ENCODE measurements at places on chromosomes 5 and 9.

DNA sequence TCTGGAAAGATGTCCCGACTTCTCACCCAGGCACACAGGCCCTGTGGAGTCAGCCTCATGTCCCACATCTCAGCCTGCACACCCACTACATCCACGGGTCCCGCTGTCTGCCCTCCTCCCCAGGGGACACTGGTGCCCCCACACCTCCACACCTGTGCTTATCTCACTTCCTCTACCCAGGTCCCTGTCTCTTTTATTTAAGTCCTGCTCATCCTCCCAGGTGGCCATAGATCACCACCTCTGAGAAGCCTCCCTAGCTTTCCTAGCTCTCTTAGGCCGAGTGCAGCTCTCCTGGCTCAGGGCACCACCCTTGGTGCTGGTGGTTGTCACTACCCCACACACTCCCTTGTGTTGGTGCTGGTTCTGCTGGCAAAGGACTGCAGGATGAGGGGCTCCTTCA, 143.6 kb upstream of the PITX1 start:
- DNase-seq, result no peak

GRCh38 chr9:113673726-113674125, 202.4 kb upstream of the ZNF618 start:
- DNase-seq, result no peak

DNA sequence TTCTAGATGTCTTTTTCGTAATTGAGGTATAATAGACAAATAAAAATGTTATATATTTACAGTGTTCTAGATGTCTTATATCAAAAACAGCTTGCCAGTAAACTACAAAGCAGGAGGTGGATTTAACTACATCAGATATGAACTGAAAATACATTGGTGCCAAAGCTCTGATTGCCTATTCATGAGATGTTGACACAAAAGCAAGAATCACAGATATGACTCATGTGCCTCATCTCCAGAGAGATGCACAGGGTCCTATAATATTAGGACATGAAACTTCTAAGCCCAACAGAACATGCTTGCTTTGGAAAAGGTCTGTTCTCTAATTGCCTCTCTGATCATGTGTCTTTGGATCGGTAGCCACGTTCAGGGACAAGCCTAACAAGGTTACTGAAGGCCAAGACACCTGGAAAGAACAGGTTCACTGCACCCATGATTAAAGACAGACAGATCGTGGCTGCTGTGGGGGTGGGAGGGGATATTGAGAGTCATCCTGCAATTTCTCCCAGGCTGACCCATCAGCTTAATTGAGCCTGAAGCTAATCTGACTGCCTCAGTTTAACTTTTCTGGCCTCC, 16.8 kb downstream of the ABCA1 start:
- no peak for DNase-seq

DNA sequence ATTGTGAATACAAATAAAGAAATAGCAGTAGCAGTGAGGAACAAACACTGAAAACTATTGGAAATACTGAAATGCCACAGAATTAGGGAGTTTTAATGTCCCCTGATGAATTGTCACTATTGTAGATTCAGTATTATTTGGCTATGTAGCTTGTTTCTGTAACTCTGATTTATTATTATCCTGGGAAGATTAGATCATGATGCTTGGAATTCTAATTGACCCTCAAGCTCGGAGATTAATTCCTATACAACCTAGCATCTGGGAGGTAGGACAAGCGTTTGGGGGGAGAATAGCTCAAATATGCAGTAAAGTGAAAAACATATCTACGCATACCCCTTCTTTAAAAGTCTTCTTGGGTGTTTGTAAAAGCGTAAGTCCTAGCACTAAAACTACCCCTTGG, 15.1 kb upstream of the MAN2A1 start:
- no peak for DNase-seq

DNA sequence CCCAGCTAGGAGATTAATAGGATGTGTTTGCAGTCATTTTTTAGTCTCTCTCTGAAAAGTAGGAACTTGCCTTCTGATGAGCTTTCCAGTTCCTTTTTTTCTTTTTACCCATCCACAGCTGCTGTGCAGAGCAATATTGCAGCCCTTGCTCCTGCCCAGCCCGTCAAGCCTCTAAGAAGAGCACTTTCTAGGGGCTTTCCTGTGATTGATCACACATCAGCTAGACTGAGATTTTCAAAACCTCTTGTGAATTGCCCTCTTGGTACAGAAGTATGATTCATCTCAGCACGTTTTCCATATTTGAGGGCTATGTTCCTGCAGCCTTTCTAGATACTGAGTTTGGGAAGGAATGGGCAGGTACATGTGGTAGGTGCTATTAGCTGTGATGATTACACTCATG, 93.9 kb downstream of the GALNT10 start:
- DNase-seq, result no peak

- DNase-seq, result no peak
Measured at GRCh38 chr9:116137581-116137980, 16.0 kb upstream of the PAPPA start.

DNA sequence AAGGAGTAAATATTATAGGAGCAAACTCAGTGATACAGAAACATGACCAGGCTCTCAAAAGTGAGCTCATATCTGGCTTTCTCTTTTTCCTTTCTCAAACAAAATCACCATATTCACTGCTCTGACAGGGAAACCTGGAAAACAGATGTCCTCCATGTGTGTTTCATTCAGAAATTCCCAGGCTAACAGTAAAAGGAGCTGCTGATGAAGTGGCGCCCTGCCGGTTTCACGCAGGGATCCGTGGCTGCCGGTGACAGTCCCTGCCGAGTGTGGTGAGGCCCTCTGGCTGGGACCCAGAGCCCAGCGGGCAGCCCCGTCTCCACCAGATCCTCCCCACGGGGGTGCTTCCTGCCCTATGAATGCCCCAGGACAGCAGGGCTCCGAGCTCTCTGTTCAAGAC, 208.1 kb downstream of the GNA14 start:
- no peak for DNase-seq

GRCh38 chr5:67144183-67144639, 52.4 kb downstream of the CD180 start:
- no peak for DNase-seq

GRCh38 chr5:127909066-127909465, 174.5 kb upstream of the SLC12A2 start:
- DNase-seq, result no peak
